Keratinocyte (primary cell): ENCODE measurements at places on chromosomes 12 and 14. TPM values are rescaled to one million over a fixed set of nuclear protein-coding genes. Genes with fewer than 3 reads are reported as not detected.

GRCh38 chr12:89597210-89597609 is 71.4 kb upstream of the POC1B start:
- no peak for DNase-seq

DNA sequence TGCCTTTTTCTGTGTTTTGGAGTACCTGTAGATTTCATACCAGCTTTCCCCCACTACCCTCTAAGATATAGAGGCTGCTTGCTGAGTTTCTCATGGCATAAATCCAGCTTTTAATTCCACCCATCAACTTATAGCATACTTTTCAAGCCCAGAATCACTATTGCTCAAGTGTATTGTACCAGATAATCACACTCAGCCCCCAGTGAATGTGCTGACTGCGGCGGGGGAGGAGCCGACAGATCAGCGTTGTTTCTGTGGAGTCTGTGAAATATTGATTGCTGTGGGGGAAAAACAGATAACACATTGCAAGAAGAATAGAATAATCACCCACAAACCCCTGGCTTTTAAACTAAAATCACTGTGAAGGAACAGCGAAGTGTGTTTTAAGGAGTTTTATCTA is 296.1 kb downstream of the TMEM132D start:
- DNase-seq, result no peak

GRCh38 chr12:50186681-50187080 is 19.5 kb upstream of the CERS5 start:
- no peak for DNase-seq

KRT75 gene
- polyA plus RNA-seq, result 59.4 to 151 TPM (median 60.5 TPM) in 3 replicates

KRT1 gene
- polyA plus RNA-seq, result 26.9 to 93.0 TPM (median 92.2 TPM) in 3 replicates

VRTN gene
- not detected in 3 replicates for polyA plus RNA-seq
